ENCODE measurements at places on chromosomes 5 and 9.

- DNase-seq: peak; percentile 86
Observed at GRCh38 chr5:177317959-177318377, 6.3 kb upstream of the MXD3 start.

- DNase-seq: no peak
Observed at GRCh38 chr9:86396412-86396811, 42.2 kb upstream of the TUT7 start.

DNA sequence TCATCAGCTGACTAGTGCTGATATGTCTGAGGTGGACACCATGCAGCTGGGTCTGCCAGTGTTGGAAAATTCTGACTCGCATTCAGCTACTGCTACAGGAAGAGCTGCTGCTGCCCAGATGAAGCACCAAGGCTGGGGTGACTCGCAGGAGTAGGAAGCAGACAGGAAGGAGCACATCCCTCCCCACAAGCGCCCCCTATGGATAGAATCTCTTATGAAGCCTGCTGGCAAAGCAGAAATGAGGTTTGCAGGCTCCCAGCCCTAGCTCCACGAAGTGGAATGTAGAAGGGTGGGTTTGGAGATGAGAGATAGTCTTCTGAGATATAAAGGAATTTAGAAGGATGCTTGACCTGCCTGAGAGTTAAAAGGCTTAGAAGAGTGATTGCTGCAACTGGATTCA, 443.0 kb downstream of the ACTL7B start:
- DNase-seq: no peak

- DNase-seq: no peak
Observed at GRCh38 chr5:154538492-154538891, 60.5 kb upstream of the HAND1 start.

- no peak for DNase-seq
Observed at GRCh38 chr9:136917902-136918301, 26.6 kb downstream of the FBXW5 start.

- DNase-seq: no peak
Observed at GRCh38 chr9:27527702-27528075, 1.9 kb downstream of the MOB3B start.

Measured in CD4-positive, alpha-beta T cell treated with Interleukin-17A for 4 hours (primary cell).